GM10248 (cell line): ENCODE measurements at places on chromosomes 6 and 20.

DNA sequence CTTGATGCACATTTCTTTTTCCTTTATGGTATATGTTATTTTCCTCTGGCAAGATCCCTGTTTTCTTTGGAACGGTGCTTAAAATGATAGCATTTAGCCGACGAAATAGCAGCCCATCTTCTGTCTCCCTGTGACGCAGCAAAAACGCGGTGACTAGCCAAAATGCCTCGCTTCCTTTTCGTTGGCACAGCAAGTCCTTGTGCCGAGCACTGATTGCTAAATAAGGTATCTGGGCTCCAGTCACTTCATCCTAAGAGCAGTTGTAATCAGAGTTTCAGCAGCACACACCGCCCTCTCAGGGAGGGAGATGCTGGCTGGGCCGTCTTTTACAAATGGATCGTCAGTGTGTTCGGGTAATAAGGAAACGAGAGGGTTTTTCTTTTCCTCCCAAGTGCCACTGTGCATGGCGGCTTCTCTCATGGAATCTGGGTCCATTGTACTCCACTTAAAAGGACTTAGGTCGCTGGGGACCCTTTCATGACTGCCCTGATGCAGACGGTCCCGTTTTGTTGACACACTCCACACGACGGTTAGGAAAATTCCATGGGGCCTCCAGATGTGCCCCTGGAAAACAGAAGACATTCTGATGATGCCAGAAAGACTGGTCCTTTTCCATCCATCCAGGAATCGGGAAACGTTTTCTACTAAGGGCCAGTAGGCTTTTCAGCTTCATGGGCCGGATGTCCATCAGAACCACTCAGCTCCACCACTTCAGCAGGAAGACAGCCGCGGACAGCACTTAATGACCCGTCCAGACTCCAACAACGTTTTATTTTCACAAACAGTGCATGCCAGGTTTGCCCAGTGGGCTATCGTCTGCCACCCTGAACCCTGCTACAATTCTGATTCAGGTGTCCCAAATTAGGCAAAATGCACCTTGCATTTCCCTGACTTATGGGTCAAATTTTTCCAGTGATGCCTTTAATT lies 185.5 kb downstream of the CDH4 start:
- no peak for DNase-seq

GRCh38 chr20:60630609-60631008 lies 621.5 kb upstream of the CDH4 start:
- DNase-seq, result no peak

GRCh38 chr6:154619146-154619545 lies 108.7 kb upstream of the CNKSR3 start:
- DNase-seq, result no peak

DNA sequence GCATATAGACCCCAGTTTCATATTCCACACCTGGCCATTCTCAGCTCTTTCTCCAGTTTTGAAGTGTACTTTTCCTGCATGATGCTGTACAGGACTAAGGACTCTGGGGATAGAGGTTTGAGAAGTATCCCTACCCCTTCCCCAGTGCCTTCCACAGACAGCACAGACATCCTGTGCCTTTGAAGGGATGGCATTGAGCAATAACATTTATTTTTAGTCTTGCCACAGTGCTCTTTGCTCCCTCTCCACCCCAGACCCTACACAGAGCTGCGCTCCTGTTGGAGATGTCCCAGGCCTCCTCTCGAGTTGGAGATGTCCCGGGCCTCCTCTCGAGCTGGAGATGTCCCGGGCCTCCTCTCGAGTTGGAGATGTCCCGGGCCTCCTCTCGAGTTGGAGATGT lies 275.8 kb downstream of the FARS2 start:
- DNase-seq, result no peak

GRCh38 chr6:160081398-160081797 lies 40.2 kb upstream of the SLC22A1 start:
- DNase-seq, result no peak

DNA sequence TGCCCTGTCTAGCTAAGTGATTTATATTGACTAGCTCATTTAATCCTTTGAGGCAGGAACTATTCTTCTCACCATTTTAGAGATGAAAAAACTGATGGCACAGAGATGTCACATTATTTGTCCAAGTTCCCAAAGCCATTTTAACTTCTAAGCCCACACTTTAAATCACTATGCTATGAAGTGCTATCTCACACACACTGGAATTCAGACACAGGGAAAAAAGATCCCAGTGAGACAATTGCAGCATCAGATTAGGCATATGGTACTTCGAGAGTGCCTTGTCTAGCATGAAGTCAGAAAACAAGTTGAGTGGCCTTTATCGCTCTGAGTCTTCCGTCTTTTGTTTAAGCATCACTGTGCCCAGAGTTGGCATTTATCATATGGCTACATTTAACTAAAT lies 54.1 kb upstream of the PDE7B start:
- no peak for DNase-seq

GRCh38 chr6:31896856-31897611 lies 464 bp downstream of the EHMT2 start:
- no peak for DNase-seq

- no peak for DNase-seq
These were observed 29.7 kb upstream of the GFOD1 start for GRCh38 chr6:13517116-13517515.

- no peak for DNase-seq
These were observed 12.1 kb downstream of the TAF4 start for GRCh38 chr20:62053465-62054196.
